ENCODE measurements at places on chromosomes 13 and 19. TPM values are rescaled to one million over a fixed set of nuclear protein-coding genes. Genes with fewer than 3 reads are reported as not detected.

The NLRP4 gene
- not detected for total RNA-seq

The ZNF160 gene
- 31.2 TPM for total RNA-seq

The SIGLEC7 gene
- not detected for total RNA-seq

The EFNA2 gene
- not detected for total RNA-seq

The TEX29 gene
- not detected for total RNA-seq

The FXYD5 gene
- total RNA-seq: 25.8 TPM

The OR7A5 gene
- total RNA-seq: not detected

The DACT3 gene
- total RNA-seq: 6.2 TPM

The ZNF382 gene
- total RNA-seq: 6.8 TPM

The LRRC8E gene
- total RNA-seq: 10.7 TPM
